ENCODE measurements at places on chromosomes 12 and 14.
A peak's percentile ranks its signal among the peaks of the same experiment; 100 is the strongest.

- DNase-seq, result no peak
These were observed 112.8 kb downstream of the DAD1 start for GRCh38 chr14:22476005-22476751.

GRCh38 chr14:71320734-71321573 is 413.7 kb downstream of the PCNX1 start:
- peak; percentile 1 for DNase-seq

- no peak for DNase-seq
These were observed 21.3 kb downstream of the TMEM120B start for GRCh38 chr12:121733849-121734248.

DNA sequence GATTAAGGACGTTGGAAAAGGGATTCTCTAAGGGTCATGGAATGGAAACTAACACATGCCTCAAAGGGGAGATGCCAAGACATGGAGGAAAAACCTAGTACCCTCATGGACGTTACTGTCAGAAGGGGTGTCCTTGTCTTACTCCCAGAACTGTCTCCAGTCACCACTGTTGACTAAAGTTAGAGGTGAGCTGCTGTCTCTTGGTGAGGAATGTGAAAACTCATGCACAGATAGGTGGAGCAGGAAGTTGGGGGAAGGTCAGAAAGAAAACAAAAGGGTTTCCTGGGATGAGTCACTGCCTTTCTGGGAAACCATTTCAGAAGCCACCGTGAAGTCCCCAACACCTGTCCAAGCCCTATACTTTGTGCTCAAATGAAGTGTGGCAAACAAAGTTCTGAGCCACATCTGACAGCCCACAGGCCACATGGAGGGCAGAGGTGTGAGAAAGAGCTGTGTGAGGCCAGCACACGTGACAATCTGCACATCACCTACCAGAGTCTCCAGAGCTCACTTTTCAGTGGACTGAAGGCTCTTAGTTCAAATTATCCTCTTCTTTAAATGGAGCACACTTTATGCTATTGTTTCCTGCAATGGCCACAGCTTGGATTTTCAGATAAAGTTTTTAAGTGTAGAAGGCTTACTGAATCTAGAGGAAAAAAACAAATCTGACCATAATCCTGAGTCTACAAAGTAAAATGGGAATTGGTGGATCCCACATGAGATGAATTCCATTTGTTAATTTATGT is 92.9 kb upstream of the EGLN3 start:
- no peak for DNase-seq

GRCh38 chr14:63759456-63759855 is 31.6 kb upstream of the SGPP1 start:
- no peak for DNase-seq
